Renal pelvis (tissue), 12 donors: ENCODE measurements at places on chromosomes 6 and 20.

DNA sequence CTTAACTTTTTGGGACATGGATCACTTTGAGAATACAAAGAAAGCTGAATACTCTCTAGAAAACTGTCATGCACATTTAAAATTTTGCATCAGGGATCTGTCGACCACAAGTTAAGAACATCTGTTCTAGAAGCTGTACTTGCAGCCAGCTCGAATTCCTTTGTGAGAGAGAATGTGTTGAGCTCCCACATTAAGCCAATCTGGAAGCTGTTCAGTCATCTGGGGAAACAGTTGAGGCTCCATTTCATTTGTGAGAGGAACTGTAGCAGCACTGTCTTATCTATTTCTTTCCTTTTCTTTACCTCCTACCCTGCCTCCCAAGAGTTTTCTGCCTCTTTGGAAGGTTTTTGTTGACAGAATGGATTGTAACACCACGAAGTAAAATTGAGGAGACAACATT is 50.8 kb downstream of the KAT14 start:
- DNase-seq = no peak

DNA sequence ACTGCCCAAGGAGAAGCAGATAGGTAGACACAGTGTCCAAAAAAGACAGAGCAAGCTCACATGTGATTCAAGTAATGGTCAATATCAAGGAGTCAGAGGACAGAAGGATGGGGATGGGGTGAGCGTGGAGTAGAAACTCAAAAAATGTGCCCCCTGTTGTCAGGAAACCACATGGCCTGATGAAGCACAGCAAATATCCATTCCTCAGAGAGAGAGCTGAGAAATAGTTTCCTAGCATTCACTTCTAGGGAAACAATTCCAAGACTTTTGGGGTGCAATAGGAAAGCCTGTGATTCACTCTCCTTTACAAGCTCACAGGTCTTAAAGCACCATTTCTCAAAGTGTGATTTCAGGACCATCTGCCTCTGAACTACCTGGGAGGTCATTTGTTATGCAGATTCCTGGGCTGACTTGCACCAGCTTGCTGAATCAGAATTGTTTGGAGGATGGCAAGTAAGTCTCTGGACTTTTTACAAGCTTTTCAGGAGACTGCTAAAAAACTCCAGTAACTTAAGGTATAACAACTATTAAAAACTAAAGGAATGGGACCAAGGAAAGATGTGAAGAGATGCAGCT is 432.8 kb downstream of the HDGFL1 start:
- DNase-seq = peak; percentile 23

GRCh38 chr6:138722425-138723371 is 50.9 kb upstream of the CCDC28A start:
- DNase-seq = no peak

DNA sequence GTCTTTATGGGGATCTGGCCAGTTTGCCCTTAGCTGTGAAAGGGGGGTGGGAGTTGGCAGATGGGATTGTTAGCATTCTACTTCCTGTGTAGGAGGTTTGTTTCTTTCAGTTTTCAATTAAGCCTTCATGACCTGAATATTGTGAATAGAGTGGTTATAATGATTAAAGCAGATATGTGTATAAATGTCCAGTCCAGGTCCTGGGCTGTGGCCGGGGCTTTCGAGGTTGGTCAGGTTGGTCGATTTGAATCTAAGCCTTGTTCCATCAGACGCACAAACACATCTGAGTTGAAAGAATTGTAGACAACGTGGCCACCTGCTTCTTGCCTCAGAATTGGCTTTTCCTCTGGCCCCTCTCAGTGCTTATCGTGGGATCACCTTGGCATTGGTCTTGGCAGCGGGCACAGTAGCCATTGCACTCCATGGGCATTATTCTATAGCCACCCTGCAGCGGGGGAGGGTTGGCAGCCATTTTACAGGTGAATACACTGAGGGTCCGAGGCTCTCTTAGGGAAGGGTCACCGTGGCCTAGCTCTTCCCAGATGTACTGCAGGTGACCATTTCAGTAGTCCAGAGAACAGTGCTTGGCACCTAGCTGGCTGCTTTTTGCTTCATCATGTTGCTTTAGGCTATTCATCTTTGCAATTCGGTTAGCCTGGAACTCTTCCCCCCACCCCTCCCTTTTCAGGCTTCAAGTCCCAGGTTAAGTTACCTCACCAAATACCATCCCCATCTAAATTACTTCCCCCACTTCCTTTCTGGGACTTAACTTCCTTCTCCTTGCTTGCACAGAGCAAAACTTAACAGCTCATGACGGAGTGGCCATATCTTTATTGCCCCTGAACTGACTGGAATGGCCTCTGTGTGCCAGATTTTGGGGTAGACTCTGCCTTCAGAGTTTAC is 1.1 kb downstream of the RNF114 start:
- DNase-seq = peak; percentile 82

DNA sequence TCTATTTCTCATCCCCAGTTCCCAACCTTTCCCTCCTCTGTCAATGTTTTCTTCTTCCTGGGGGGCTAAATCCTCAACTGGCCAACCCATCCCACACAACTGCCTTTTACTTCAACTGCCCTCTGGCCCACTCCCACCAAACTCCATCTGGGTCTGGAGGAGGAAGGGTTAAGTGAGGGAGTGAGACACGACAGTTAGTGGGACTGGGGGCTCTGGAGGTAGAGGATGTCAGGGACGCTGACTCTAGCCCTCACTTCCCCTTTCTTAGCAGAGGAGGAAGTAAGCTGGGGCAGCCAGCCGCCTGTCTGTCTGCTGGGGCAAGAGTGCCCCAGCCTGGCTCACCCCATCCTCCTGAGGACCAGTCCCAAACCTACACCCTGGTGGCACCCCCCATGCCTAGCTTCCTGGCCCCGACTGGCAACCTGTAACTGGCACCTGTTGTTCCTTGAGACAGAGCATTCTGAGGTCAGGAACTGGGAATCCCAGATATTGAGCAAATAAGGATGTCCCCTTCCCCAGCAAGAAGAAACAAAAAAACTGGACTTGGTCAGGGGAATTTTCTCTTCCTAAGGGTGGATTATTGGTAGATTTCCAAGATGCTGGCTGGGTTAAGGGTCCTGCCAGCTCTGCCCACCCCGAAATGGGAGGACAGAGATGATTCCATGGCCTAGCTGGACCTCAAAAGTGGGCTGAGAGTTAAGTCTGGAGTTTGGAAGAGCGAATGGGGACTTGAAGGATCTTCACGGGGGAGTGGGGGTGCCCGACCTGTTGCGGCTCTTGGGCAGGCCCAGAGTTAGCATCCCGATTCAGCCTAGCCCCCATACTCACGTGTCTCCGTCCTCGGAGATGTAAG is 971 bp downstream of the NFKBIE start:
- peak; percentile 33 for DNase-seq

- DNase-seq = no peak
Measured at GRCh38 chr6:105803442-105803841, 282.7 kb upstream of the PRDM1 start.

DNA sequence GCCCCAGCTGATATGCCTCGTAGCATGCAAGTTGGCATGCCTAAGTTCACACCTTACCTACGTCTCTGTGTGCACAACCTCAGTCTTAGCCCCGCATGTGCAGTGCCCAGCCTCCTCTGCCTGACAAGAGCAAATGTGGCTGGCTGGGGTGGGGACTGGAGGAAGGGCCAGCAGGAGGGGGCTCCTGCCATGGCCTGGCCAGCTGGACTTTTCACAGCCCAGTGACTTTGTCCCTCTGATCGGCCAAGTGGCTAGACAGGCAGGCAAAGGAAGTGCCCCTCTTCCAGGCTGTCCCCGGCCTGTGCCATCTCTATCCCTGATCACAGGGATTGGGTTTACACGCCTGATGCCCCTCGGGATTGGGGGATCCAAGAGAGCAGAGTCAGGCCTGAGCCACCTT is 49.5 kb upstream of the SIRPA start:
- no peak for DNase-seq

DNA sequence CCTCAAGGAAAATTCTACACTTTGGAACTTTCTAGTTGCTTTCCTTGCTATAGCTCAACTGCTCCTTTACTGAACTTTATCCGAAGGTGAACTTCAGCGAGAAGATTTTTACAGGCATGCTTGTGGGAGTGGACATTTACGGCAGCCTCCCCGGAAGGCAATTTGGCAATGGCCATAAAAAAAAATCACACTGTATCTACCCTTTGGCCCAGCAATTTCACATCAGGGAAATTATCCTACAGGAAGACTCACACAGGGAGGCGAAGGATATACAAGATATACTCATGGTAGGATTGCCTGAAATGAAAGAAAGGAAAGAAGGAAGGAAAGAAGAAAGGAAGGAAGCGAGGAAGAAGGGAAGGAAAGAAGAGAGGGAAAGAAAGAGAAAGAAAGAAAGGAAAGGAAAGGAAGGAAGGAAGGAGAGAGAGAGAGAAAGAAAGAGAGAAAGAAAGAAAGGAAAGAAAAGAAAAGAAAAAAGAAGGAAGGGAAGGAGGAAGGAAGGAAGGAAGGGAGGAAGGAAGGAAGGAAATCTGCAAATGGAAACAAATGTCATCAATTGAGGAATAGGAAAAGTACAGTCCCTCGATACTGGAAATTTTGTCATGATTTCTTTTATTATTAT is 25.7 kb downstream of the OVOL2 start:
- DNase-seq = no peak

- DNase-seq = no peak
Measured at GRCh38 chr6:158942349-158942748, 57.7 kb downstream of the RSPH3 start.

- no peak for DNase-seq
Measured at GRCh38 chr6:116330511-116330910, 40.2 kb upstream of the DSE start.

- DNase-seq = no peak
Measured at GRCh38 chr6:28368522-28368921, 18.8 kb downstream of the ZKSCAN3 start.

- DNase-seq = no peak
Measured at GRCh38 chr6:63448229-63448628, 124.1 kb upstream of the LOC128125822 start.

DNA sequence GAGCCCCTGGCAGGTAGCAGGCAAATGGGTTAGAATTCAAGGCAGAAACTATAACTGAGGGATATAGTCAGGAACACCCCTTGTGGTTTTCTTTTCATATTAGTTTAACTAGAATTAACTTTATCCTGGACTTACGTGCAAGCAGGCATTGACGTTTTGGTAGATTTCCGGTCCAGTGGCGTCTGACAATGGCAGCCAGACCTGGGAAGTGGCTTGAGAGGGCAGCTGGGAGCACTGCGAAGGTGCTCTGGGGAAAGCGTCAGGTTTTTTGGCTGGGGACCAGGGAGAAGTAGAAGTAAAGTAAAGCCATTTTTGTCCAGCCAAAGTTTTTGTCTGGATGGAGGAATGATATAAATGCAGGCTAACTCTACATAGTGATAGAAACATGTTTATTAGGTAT is 8.4 kb upstream of the ACSS1 start:
- no peak for DNase-seq

GRCh38 chr6:11665604-11666326 is 112.8 kb downstream of the ADTRP start:
- DNase-seq = no peak

DNA sequence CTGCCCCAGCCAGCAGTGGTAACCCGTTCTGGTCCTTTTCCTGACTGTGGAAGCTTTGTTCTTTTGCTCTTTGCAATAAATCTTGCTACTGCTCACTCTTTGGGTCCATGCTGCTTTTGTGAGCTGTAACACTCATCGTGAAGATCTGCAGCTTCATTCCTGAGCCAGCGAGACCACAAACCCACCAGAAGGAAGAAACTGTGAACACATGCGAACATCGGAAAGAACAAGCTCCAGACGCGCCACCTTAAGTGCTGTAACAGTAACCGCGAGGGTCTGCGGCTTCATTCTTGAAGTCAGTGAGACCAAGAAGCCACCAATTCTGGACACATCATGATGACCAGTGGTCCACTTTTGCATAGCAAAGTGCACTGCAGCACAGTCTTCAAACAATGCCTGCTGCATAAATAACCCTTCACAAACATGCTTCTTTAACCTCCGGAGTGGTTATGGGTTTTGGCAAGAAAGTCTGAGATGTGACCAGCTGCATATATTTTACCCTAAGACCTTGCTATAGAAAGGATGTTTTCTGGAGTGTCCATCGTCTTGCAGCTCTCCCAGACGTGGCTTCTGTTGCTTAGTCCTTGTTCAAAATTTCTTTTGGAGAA is 8.9 kb upstream of the MUC22 start:
- DNase-seq = no peak

GRCh38 chr20:63740627-63741353 is 1.2 kb downstream of the SLC2A4RG start:
- peak; percentile 84 for DNase-seq

DNA sequence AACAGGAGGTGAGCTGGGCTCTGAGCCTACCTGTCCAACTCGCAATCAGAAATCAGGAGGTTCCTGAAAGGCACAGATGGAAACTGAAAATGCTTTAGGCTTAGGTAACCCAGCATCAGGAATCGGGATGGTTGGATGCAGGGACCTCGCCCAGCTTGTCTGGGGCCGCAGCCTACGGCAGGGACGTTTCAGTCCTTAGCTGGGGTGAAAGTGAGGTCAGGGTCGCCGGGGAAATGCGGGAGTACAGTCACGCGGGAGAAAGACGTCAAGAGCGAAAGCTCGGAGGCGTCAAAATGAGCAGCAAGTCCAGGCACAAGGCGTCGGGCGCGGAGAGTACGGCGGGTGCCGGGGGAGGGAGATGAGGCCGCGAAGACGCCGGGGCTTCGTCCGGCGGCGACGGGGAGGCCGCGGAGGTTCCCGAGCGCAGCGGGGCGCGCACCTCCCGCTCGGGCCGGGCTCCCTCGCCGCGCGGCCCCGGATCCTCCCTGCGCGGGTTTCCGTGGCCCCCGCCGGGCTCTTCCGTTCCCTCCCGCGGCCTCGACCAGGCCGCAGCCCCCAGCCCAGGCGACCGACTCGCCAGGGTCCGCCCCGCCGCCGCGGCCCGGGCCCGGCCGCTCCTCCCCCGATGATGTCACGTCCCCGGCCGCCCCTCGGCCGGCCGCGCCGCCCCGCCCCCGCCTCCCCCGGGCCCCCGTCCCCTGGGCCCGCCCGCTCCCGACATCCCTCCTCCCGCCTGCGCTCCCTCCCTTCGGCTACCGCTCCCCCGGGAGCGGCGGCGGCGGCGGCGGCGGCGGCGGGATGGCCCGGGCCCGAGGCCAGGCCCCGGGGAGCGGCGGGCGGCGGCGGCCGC is at the start of gene EBF4:
Gene EBF4, plus strand, starts transcription at position 745 of the 850 bp plus-strand sequence. CDS start 866 bp downstream, outside the sequence.
- peak; percentile 49 for DNase-seq

DNA sequence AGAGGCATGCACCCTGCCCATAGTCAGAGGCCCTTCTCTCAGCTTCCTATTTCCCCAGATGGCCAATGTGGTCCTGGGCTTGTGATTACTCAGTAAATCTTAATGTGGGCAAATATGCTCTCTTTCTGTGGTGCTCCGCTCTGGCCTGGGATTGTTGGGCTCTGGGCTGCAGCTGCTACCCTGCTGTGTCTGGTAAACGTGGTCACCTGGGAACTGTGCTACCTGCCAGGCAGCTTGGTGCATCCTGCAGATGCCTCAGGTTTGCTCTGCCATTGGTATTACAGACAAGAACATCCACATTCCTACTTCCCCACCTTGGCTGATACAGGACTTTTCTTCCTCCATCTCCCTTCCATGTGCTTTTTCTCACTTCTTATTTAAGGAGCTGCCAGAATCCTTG is 611.5 kb upstream of the IMPG1 start:
- no peak for DNase-seq

- no peak for DNase-seq
Measured at GRCh38 chr6:168194732-168195567, 115.9 kb upstream of the FRMD1 start.

- DNase-seq = no peak
Measured at GRCh38 chr6:29924731-29925130, 17.6 kb upstream of the HLA-A start.

- DNase-seq = no peak
Measured at GRCh38 chr20:45163083-45163803, 11.5 kb upstream of the PI3 start.
